ENCODE measurements at places on chromosomes 6 and 20. TPM values are rescaled to one million over a fixed set of nuclear protein-coding genes. Genes with fewer than 3 reads are reported as not detected.

The EYA2 gene
- total RNA-seq: 1.5 TPM

The HLA-DPB1 gene
- 12.1 TPM for total RNA-seq

The RAB44 gene
- total RNA-seq: 0.04 TPM

The PRKN gene
- total RNA-seq: 4.0 TPM

The OR11A1 gene
- not detected for total RNA-seq

The ULBP1 gene
- 0.13 TPM for total RNA-seq

The TUBB2B gene
- 63.7 TPM for total RNA-seq

The LY6G6D gene
- 0.58 TPM for total RNA-seq

The HLA-DQA1 gene
- 2.6 TPM for total RNA-seq

The SMOC2 gene
- total RNA-seq: 65.4 TPM

The HACE1 gene
- total RNA-seq: 11.0 TPM

The HDAC2 gene
- total RNA-seq: 64.5 TPM

The TTK gene
- total RNA-seq: 9.4 TPM

The PNPLA1 gene
- total RNA-seq: not detected

The CPNE5 gene
- 4.9 TPM for total RNA-seq

The MYT1 gene
- 0.09 TPM for total RNA-seq

The PIGT gene
- total RNA-seq: 39.5 TPM

The MOG gene
- total RNA-seq: not detected

The CD2AP gene
- 12.5 TPM for total RNA-seq

The GPSM3 gene
- total RNA-seq: 4.3 TPM

The PRND gene
- 46.4 TPM for total RNA-seq

The ECT2L gene
- 0.09 TPM for total RNA-seq

The BHLHE23 gene
- not detected for total RNA-seq

The PBOV1 gene
- total RNA-seq: not detected

The EEF1A2 gene
- total RNA-seq: 330 TPM

The TREML1 gene
- total RNA-seq: 0.18 TPM

The GJA10 gene
- not detected for total RNA-seq

The REM1 gene
- 9.6 TPM for total RNA-seq

The ENPP4 gene
- 35.4 TPM for total RNA-seq

The IL20RA gene
- 23.4 TPM for total RNA-seq

The CRIP3 gene
- total RNA-seq: 1.1 TPM

The CLPSL1 gene
- not detected for total RNA-seq

The EYS gene
- 1.1 TPM for total RNA-seq

The MRPS18B gene
- 64.3 TPM for total RNA-seq

The TINAG gene
- total RNA-seq: 0.04 TPM

The SOBP gene
- 13.6 TPM for total RNA-seq

The SIRPD gene
- not detected for total RNA-seq

The DNAH8 gene
- total RNA-seq: 2.2 TPM

The CDH4 gene
- total RNA-seq: 0.66 TPM

The ETV7 gene
- total RNA-seq: 0.04 TPM

The EDN1 gene
- 3.3 TPM for total RNA-seq

The C4B gene
- total RNA-seq: 15.6 TPM

The SLC22A7 gene
- not detected for total RNA-seq

The GABRR1 gene
- total RNA-seq: 0.40 TPM
